ENCODE measurements at places on chromosomes 3 and 15. TPM values are rescaled to one million over a fixed set of nuclear protein-coding genes. Genes with fewer than 3 reads are reported as not detected.

DNA sequence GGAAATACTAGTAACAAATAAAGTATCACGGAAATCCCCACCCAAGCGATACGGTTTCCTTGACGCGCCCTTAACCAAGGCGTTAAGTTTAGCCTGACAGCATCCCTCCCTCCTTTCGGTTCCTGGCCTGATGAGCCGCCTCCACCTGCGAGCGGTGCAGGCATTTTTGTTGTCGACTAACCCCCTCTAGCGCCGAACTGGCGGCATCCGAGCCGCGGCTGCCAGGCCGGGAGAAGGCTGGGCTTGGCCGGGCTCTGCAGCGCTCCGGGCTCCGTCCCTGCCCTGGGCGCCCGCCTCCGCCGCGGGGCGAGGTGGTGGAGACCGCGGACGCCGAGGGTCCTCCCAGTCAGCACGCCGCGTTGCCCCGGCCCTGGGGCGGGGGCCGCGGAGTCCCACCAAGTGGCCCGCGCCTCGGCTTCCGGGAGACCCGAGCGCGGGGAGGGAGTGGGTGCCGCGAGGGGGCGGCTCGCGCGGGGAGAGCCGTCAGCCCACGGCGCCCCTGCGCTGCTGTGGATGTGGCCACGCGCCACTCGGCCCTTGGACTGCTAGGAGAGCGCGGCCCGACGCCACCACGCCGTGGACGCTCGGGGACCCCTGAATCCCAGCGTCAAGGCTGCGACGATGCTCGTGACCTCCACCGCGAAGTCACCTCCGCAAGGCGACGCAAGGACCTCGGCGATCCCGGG, 1.1 kb upstream of the EPHA6 start:
- peak; percentile 84 for DNase-seq

GRCh38 chr3:3664935-3665334, 134.3 kb upstream of the LRRN1 start:
- DNase-seq: no peak

DNA sequence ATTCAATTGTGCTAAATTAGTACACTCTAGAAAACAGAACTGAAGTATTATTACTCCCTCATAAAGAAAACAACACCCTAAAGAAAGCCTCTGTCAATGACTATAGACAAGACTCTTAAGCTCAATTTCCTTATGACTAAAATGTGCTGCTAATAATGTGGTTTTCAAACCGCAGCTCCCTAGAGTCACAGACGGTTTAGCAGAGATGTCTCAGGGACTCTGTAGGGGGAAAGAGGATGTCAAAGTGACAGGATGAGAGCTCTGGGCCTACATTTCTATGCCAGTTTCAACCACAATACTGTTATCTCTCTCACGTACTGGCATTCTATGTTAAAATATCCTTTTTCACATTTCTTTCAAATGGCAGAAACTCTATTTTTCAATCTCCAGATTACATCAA, 37.6 kb upstream of the WDR49 start:
- DNase-seq: no peak

DNA sequence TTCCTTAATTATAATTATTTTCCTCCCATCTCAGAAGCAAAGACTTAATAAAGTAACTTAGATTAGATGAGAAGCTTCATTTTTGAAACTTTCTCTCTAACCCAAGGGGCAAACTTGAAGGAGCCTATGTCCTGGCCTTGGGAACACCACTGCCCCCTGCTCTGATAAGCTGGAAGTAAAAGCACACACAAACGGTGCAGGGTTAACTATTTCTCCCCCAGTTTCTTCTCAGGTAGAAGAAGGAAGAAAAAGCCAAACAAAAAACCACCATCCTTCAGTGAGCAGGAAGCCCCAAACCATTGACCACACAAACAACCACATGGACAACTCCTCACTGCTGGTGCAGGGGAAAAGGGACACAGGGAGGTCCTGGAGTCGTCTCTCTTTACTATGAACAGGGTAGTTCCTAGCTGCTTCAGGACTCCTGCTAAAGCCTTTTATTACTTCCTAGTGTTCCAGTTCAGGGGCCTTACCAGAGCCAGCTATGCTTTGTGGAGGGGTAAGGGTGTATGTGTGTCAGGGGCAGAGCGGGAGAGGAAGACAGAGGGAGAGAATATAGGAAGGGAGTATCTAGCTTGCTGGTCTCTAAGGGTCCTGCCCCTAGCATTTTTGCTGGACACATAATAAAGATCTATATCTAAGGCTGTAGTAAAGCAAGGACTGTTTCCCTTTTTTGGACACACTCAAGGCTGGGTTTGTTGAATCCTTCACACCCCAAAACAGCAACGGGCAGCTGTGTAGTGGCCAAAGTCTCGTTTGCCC, 94.0 kb upstream of the UMPS start:
- no peak for DNase-seq

GRCh38 chr3:71305231-71306206, 278.0 kb downstream of the FOXP1 start:
- DNase-seq: no peak

DNA sequence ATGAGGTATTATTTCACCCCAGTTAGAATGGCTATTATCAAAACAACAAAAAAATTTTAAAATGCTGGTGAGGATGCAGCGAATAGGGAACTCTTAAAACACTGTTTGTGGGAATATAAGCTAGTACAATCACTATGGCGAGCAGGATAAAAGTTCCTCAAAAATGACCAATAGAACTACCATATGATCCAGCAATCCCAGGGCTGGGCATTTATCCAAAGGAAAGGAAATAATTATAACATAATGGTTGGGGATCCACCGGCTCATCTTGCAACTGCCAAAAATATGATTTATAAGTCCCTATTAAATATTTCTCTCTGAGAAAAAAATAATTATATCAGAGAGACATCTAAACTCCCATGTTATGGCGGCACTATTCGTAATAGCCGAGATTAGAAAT, 127.6 kb upstream of the MME start:
- no peak for DNase-seq

- DNase-seq: no peak
Measured at GRCh38 chr15:81221449-81221848, 24.8 kb downstream of the IL16 start.

The SUSD5 gene
- 3.7 TPM for total RNA-seq

The TF gene
- 2.8 TPM for total RNA-seq

The DCUN1D1 gene
- total RNA-seq: 46.3 TPM

The MYO5C gene
- total RNA-seq: 8.6 TPM
